ENCODE measurements at places on chromosomes 13 and 19. TPM values are rescaled to one million over a fixed set of nuclear protein-coding genes. Genes with fewer than 3 reads are reported as not detected.

Gene TJP3
- total RNA-seq: 24.6 TPM

Gene PPM1N
- total RNA-seq: 11.0 TPM

Gene NTF4
- 3.1 TPM for total RNA-seq

Gene ZNF324B
- 5.3 TPM for total RNA-seq

Gene LHB
- total RNA-seq: not detected

DNA sequence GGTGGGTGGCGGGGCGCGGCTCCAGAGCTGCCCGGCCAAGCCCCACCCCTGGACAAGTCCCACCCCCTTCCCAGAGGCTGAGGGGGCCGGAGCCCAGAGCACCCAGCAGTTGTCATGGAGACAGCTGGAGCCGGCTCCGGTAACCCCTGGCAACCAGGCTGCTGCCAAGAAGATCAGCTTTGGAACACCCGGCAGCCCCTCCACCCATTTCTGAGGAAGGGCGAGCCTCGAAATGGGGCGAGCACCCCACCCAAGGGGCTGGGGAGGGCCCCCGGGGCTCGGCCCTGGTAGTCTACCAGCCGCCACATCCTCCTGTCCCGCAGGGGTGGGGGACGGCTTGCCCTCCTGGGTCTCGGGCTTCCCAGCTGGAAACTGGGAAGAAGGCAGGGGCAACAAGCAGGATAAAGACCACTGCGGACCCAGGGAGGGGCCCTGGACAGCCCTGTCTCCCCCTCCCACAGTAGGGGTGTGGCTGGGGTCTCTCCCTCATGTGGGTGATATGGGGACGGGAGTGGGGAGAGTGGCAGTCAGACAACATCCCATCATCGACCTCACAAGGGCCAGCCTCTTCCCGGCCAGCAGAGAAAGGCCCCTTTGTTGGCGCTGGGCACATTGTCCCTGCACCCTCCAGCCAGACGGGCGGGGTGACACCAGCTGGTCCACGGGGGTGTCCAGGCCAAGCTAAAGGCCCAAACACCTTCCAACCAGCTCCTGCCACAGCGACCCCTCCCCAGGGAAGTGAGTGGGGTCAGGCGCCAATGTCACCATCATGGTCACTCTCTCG is 1.5 kb downstream of the CERS1 start:
- DNase-seq: no peak

DNA sequence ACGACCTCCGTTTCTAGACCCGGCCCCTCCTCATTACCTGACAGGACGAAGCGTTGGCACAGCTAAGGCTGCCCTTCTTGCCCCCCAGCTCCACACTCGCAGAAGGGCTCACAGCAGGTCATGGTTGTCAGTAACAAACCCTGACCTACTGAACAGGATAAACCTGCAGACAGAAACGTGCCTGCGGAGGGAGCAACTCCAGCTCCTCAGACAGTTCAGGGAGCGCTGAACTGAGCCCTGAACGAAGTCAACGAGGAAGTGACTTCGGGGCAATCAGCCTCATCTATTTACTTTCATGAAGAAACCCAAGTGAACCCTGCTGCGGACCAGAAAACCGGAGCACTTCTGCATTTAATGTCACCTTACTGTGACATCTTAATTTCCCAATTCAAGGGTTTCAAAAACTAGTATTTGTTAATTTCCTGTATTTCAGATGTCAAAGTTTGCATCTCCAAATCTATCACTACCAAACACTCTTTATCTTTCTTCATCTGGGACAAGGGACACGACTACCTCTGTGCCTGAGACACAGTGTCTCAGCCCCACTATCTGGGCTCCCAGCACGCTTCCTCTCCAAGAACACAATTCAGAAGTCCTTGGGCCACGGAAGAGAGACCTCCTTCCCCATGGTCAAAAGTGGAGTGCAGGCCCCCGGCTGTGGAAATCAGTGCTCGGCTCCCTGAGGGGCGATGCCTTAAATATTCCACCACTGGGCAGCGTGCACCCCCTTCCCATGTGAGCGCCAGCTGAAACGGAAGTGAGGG is 40.2 kb downstream of the CARS2 start:
- DNase-seq: no peak

- no peak for DNase-seq
These were observed 1041.0 kb downstream of the UQCRFS1 start for GRCh38 chr19:28171983-28172382.

DNA sequence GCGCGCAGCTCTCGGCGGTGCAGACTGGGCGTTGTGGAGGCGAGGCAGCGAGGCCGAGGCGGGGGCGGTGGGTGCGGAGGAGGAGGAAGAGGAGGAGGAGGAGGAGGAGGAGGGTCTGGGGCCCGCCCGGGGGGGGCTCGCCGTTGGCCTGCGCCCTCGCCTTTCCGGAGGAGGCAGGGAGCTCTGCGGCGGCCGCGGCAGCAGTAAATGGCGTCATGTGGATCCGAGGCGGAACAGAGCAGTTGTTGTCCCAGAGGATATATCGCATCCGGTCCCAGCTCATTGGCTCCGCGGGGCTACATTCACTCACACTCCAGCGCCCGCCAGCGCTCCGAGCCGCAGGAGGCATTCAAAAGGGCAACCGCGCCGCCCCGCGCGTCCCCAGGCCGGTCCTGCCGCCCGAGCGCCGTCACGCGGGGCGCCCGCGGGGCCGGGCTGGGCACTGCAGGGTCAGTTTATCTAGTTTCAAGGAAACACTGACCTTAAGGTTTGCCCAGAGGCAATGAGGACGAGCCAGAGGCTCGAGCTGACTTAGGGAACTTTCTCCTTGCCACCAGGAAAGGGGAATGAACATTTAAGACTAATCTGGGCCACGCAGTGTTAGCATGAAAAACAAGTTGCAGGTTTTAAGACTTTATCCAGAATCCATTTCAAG is at the start of gene SPRY2:
Gene SPRY2, minus strand, starts transcription at position 26 of the 655 bp plus-strand sequence. CDS start 3,421 bp downstream, outside the sequence.
- DNase-seq: peak; percentile 89

GRCh38 chr19:32166238-32166637 is 179.2 kb upstream of the ZNF507 start:
- peak; percentile 28 for DNase-seq

- DNase-seq: no peak
These were observed 67.9 kb upstream of the ZNF724 start for GRCh38 chr19:23318143-23318542.

GRCh38 chr13:103965506-103966243 is 899.5 kb upstream of the SLC10A2 start:
- no peak for DNase-seq

GRCh38 chr13:51764184-51765141 is 39.5 kb downstream of the DHRS12 start:
- no peak for DNase-seq

GRCh38 chr13:40777809-40778175 is 6.8 kb upstream of the MRPS31 start:
- DNase-seq: no peak

DNA sequence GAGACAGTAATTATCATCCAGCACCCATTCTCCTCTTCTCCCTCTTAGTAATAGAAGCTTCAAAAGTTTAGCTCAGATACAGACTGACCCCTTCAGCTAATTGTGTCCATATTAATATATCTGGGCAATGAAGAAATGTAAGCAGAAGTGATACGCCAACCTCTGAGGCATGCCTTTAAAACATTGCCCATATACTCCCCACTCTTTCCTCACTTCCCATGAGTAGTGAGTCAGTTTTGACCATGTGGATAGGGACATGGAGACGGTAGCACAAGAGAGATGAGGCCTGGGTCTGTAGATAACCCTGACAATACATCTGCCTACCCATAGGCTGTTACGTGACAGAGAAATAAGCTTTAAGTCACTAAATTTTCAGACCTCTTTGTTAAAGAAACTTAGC is 147.6 kb downstream of the KCTD12 start:
- DNase-seq: no peak

Data from H1 (cell line).